ENCODE measurements at places on chromosomes 16 and 17. TPM values are rescaled to one million over a fixed set of nuclear protein-coding genes. Genes with fewer than 3 reads are reported as not detected.

GRCh38 chr16:49649013-49649765 is 206.7 kb downstream of the ZNF423 start:
- no peak for DNase-seq

GRCh38 chr16:50520451-50521245 is 27.5 kb upstream of the NKD1 start:
- DNase-seq, result no peak

DNA sequence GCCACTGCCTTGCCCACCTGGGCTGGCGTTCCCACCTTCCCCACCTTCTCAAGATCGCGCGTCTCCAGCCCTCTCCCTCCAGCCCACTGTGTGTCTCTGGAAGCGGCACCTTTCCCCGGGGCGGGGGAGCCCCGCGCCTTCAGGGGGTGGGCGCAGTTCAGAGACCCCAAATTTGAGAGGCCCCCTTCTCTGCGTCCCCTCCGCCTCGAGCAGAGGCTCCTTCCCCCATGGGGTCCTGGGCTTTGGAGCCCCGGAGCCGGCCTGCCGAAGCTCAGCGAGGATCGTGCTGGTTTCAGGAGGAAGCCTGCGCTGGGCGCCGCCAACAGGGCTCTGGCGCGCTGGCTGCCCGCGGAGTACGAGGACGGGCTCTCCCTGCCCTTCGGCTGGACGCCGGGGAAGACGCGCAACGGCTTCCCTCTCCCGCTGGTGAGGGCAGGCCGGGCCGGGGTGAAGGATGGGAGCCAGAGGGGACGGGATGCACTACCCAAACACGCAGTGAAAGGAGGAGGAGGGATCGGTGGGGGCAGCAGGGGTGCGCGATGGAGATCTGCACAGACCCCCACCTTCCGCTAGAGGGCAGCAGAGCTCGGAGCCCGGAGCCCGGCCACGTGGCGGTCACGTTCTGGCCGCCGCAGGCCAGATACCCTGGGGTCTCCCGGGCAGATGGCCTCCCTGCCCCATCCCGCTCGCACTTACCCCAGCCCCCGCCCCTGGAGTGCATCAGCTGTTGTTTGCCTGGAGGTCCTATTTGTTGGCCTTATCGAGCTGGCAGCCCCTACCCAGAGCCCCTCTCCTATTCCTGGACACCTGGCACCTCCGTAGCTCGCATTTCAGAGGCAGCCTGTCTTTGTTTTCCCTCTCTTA is 11.1 kb downstream of the LPO start:
- peak; percentile 83 for DNase-seq

DNA sequence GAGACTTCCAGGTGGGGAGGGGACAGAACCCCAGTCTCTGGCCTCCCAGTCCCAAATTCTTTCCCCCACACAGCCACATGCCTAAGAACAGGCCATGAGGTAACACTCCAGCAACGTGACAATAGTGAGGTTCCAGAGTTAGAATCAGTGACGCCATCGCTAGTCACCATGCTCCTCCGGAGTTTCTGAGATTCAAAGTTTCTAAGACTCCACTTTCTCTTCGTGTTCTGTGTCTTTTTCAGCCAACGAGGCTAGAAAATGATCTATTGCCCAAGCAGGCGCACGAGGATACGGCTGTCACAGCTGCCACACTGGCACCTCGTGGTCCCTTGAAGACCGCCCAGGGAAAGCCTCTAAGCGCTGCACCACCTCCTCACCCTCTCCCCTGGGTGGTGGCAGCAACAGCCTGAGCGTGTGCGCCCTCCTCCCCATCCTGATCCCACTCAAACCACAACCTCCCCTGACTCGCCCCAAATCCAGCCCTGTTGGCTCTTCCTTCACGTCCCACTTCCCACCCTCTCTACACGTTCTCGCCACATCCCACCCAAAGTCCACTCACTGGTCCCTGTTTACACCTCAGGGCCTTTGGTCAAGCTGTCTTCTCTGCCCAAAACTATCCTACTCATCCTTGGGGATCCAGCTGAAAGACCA is 1.0 kb downstream of the MCRIP1 start:
- DNase-seq, result peak; percentile 75

- no peak for DNase-seq
Observed at GRCh38 chr17:32446949-32447348, 2.6 kb downstream of the PSMD11 start.

- no peak for DNase-seq
Observed at GRCh38 chr17:12318571-12319266, 298.0 kb downstream of the MAP2K4 start.

- DNase-seq, result peak; percentile 88
Observed at GRCh38 chr17:77247048-77247541, 106.3 kb downstream of the SEC14L1 start.

DNA sequence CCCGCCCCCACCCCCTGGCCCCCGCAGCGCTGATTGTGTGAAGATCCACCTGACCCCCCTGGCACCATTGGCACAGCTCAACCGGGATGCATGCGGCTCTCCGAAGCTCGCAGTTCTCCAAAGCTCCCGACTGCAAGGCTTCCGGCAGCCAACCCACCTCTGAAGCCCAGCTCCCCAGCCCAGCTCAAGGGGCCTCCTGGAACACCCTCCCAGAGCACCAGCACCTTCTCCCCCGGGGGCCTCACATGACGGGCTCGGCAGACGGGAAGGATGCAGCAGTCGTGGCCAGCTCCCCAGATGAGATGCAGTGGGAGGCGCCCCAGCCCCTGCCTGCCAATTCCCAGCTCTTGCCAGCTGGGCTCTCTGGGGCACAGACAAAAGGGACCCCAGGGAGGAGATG is 215.3 kb downstream of the ZNF423 start:
- no peak for DNase-seq

GRCh38 chr17:69812240-69812837 is 262.7 kb upstream of the KCNJ16 start:
- DNase-seq, result no peak

- no peak for DNase-seq
Observed at GRCh38 chr17:44988044-44988942, 20.2 kb upstream of the C1QL1 start.

DNA sequence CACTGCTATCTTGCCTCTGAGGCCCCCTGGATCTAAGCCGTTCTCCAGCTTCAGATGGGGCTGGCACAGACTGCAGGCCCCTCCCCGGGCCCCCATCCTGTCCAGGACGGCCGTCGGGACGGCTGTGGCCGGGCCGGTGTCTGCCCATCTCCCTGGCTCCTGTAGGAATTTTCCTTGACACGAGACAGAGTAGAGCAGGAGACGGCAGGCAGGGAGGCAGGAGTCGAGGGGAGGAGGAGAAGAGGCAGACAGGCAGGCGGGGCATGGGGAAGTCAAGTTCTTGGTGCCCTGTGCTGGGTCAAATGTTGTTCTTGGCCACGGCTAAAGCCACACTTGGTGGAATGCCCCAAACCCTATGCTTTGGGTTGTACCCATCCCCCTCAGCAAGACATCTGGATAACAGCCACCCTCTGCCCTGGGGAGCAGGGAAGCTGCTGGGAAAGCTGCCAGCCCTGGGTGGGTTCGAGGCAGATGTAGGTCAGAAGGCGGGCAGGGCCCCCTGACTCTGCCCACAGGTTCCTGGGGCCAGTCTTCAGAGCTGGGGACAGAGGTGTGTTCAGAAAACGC is 4.0 kb downstream of the C1QTNF1 start:
- no peak for DNase-seq

DNA sequence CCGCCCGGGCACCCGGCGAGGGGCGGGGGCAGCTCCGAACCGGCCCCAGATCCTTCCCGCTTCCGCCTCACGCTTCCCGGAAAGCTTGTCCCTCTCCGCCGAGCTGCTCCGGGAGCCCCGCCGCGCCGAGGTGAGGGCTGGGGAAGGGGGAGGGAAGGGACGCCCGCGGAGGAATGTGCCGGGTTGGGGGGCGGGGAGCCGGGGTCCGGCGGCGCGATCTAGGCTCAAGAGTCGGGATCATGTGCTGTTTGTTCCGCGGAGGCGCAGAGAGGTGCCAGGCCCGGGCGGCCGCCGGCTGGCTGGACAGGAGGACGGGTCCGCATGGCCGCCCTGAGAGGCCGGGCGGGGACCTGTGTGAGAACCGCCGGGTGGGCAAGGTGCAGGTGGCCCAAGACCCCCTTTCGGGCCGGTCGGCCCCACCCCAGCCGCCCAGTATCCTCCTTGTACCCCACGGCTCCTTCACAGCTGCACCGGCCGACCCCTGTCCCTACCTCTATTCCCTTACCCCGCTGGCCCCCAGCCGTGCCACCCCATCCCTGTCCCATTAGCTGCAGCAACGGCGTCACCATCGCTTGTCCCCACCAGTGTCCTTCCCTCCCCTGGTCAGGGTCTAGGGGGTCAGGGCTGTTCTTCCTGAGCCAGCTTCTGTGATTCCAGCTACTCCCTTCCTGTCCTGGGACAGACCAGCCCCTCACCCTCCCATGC is 429 bp downstream of the KIF1C start:
- DNase-seq, result no peak

DNA sequence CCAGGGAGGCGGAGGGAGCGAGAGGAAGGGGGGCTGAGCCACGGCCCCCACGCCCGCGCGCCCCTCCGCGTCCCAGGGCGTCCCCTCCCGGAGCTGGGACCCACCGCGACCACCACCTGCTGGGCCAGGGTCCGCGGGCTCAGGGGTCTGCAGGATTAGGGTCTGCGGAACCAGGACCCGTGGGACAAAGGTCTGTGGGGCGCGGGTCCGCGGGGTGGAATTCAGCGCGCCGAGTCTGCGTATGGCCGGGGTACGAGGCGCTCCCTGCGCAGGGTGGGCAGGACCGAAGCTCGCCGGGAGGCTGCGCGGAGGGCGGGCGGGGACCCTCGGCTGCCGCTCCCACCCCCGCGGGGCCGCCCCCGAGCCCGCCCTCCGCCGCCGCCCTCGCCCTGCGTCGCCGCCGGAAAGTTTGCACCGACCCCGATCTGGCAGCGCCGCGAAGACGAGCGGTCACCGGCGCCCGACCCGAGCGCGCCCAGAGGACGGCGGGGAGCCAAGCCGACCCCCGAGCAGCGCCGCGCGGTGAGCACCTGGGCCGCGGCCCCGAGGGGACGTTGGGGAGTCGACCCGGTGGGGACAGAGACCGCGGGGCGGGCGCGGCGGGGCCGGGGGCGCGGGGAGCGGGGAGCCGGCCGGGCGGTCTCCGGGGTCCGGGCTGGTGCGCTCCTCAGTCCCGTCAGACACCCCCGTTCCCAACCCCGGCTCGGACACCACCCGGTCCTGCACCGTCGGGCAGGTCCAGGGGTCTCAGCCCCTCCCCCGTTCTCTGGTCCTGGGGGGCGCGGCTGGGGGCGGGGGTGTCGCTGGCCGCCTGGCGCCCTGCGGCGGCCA is at the start of gene GCGR:
GCGR (plus strand) TSS at position 423 of the 831 bp plus-strand sequence. CDS start 4,869 bp downstream, outside the sequence.
- no peak for DNase-seq

DNA sequence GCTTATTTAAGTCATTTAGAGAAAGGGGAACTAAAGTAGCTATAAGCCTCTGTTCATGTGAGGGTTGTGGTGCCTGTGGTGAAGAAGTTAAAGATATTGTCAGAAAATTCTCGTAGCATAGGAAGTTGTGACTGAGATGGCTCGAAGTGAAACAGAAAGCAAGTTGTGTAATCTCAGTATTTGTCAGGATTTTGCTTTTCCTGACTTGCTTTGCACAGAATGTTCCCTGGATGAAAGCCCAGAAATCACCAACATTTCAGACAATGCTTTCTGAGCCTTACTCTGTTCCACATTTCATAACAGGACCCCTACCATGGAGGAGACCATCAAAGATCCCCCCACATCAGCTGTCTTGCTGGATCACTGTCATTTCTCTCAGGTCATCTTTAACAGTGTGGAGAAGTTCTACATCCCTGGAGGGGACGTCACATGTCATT is 10.6 kb downstream of the CALCOCO2 start:
- DNase-seq, result peak; percentile 48

DNA sequence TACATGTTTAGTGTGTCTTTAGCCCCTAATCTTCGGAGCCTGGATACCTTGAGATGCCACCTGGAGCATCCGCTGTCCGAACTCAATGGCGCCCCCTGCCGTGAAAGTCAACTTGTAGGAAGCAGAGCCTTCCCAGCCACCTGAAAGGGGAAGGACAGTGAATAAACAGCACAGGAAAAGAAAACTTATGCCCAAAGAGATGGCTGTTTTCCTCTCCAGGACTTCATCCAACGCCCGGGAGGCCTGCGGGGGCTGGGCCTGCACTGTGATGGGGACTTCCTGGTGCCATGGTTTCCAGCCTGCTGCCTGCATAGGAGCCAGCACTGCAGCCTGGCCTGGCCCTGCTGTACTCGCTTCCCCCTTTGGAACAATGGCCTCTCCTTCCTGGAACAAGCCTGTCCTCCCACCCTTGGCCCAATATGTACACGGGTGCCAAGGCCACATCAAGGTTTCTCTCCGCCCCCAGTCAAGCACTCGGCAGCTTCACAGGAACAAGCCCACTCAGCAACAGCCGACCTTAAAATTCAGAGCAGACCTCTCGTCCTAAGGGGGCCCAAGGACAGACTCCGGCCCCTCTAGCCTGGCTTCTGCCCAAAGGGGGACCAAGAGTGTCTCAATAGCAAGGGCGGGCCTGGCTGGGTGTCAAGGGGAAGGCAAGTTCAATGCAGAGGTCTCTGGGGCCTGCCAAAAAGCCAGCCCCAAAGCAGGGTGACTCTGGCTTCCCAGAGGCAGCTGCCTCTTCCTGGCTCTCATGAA is 4.5 kb upstream of the UNC13D start:
- peak; percentile 88 for DNase-seq

DNA sequence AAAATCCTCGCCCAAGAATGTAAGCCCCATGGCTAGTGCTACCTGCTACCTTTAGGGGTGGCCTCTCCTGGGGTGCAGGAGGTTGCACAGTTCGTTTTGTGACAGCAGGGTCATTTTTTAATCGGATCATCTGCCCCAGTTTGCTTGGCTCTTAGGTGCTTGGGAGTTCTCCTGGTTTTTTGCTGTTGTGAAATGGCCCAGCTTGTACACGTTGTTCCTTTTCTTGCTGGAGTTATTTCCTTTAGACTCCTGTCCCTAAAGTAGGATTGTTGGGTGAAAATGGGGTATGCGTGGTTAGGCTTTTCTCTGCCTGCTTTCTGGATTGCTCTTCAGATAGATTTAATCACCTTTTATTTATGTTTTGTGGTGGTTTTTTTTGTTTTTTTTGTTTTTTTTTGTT is 25.8 kb downstream of the ABCC1 start:
- DNase-seq, result no peak

- no peak for DNase-seq
Observed at GRCh38 chr16:82421851-82422250, 204.9 kb upstream of the CDH13 start.

DNA sequence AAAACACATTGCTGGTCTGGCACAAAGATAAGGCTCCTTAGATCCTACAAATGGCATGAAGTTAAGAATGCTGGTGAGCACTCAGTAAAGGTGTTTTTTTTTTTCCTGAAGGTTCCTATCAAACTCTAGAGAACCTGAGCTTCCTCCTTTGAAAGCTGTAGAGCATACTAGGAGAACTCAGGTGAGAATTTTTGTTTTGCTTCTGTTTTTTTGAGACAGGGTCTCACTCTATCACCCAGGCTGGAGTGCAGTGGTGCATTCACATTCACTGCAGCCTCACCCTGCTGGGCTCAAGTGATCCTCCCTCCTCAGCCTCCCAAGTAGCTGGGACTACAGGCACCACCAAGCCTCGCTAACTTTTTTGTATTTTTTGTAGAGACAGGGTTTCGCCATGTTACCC is 21.0 kb upstream of the CIITA start:
- no peak for DNase-seq

Gene HYDIN
- not detected for total RNA-seq

Gene C17orf78
- total RNA-seq, result not detected

Gene HNF1B
- not detected for total RNA-seq

Gene NECAB2
- not detected for total RNA-seq

Gene ERCC4
- total RNA-seq, result 14.1 TPM

Gene NPIPB8
- 0.27 TPM for total RNA-seq

Gene TSR1
- 55.1 TPM for total RNA-seq

Gene LITAFD
- total RNA-seq, result not detected

Gene HSPB9
- total RNA-seq, result not detected

Gene SMIM36
- total RNA-seq, result not detected

Gene ST6GALNAC1
- total RNA-seq, result 1.1 TPM

Gene TUFM
- total RNA-seq, result 221 TPM

Gene KRTAP2-1
- total RNA-seq, result not detected

Gene P3H4
- 2.5 TPM for total RNA-seq

Gene EFCAB5
- 0.24 TPM for total RNA-seq
